ENCODE measurements at places on chromosomes 3 and 15. TPM values are rescaled to one million over a fixed set of nuclear protein-coding genes. Genes with fewer than 3 reads are reported as not detected.

Gene TUBGCP5
- polyA plus RNA-seq, result 11.2 TPM

Gene FBXL22
- polyA plus RNA-seq, result 0.70 TPM

Gene MYO5C
- 0.03 TPM for polyA plus RNA-seq

Gene ZNF717
- 6.0 TPM for polyA plus RNA-seq

Gene TMEM207
- not detected for polyA plus RNA-seq

Gene SNX22
- 0.04 TPM for polyA plus RNA-seq

Gene CCR9
- not detected for polyA plus RNA-seq

Gene GOLGA8T
- not detected for polyA plus RNA-seq

Gene POLQ
- 1.7 TPM for polyA plus RNA-seq

Gene MCF2L2
- 0.17 TPM for polyA plus RNA-seq

Gene LXN
- 155 TPM for polyA plus RNA-seq
